ENCODE measurements at places on chromosomes 2 and 18.

DNA sequence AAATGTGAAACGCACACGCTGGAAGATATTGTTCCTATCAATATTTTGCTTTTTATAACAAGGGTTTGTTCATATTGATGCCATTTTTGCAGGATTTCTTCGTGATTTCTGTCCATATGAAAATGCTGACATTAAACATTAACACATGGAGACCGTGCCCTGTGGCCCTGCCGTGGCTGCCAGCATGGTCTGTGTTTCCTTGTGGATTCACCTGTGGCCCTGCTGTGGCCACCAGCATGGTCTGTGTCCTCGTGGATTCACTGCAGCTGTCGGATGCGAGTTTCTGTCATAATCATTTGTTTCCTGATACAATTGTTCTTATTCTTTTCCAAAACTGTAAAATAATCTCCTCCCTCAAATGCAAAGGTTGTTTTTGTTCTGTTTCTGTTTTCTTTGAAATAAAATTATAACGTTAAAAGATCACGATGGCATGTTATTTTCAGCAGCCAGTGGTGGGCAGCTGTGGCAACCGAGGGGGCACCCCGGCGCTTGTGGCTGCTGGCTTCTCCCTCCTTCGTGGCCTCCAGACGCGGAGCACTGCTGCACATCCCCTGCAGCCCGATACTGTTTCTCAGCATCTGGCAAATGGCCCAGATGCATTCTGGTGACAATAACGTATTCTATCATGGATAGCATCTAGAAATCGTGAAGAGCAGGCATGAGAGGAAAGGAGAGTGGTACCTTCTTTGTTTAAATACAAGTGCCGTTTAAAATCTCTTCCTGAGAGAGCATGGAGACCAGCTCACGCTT is 143.5 kb downstream of the PTGR3 start:
- no peak for DNase-seq

DNA sequence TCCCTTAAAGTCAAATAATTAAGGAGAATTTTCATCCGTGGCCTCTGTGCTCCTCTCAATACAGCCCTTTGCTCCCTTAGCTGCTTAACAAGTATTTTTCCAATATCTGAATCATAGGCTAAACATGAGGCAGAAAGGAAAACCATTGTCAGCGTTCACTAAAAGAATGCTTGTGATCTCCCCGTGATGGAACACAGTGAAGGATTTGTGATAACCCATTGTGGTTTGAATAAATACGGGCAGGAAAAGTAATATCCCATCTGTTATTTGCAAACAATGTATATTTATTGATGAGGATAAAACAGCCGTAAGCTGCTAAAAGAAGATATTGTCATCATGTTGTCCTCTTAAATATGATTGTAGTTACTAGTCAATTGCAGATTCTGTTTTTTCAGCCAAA is 258.1 kb downstream of the NAPG start:
- no peak for DNase-seq

DNA sequence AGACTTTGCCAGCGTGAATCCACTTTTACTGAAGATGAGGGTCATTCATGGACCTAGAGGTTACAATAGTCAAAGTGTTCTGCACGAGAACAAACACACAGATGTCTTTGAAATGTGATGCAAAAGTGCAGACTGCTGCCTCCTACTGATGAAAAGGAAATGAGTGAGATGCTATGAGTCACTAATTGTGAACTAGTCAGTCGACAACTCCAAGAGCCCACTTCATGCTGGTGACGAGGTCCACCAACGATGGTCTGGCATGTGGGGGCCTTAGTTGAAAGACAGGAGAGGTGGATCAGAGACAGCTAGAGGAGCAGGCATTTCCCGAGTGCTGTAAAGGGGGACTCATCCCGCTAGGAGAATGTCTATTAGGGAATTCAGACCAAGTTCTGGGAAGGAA is 17.1 kb upstream of the ZNF236 start:
- DNase-seq, result peak; percentile 43

GRCh38 chr2:218964041-218964771 is 4.7 kb downstream of the CDK5R2 start:
- DNase-seq, result peak; percentile 95

DNA sequence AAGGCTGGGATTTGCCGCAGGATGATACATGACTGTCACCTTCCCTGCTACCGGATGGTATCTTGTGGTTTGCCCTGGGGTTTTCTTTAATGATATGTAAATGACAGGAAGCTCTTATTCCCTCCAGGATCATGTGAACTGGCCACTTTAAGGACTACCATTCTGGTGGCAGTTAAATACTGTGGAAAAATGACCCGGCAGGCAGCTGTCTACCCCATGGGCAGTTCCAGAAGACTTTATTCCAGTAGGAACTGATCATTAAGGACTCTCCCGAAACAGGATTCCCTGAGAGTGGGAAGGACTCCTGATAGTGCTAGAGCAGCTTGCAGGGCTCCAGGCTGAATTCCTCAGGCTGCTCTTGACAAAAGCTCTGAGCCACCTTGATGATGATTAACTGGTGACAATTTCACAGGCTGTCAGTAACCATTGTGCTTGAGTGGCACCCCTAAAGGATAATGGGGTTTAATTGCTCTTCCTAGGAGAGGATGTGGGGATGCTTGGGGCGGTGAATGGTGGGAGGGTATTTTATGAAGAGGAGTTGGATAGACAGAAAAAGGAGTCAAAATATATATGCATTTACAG is 212.0 kb downstream of the CPS1 start:
- DNase-seq, result no peak

GRCh38 chr2:238582159-238582558 is 155.4 kb downstream of the ASB1 start:
- no peak for DNase-seq

DNA sequence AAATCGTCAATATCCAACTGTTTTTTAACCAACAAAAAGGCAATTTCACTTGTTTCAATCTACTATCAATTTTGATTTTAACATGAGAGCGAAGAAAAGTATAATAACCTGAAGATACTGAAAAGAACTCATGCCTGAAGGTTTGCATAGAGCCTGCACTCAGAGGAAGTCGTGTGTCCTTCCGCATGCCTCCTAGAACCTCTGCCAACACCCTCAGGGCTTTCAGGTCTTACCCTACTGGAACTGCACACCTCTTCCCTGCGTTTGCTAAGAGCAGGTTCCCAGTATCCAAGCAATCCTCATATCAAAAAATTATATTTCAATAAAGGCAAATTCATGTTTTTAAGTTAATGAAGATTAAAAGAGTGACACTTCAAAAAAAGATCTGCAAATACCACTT is 74.7 kb downstream of the PIAS2 start:
- DNase-seq, result no peak

DNA sequence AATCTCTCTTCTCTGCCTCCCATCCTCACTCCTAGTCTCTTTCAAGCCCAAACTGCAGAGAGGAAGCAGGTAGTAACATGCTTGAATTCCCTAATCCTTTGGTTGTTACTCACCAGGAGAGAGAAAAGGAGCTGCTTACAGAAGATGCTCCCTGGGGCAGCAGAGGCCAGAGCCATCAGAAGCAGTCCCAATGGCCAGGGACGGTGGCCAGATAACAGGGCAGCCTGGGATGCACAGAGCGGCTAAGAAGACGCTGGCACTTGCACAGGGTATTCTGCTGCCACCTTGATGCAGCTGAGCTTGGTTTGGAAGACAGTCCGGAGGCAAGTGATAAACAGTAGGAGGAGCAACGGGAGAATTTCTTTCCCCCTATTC is 250 bp downstream of the DSC1 start:
- DNase-seq, result no peak

- no peak for DNase-seq
Observed at GRCh38 chr2:173819852-173820251, 145.3 kb downstream of the SP3 start.

- no peak for DNase-seq
Observed at GRCh38 chr2:2229626-2230432, 101.2 kb downstream of the MYT1L start.

DNA sequence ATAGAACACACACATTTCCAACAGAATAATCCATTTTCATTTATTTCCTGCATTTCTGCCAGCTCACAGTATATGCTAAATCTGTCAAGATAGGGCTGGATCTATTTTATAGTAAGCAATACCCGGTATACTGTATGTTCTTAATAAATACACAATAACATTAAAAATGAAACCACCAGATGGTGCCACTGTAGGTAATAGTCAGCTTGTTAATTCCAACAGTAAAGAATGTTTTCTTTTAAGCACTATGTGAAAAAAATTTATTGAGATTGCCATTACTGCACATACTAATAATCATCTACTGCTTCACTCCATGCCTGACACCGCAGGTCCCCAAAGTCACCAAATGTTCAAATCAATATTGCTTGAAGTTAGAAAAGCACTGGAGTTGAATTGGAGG is 131.5 kb upstream of the PGAP1 start:
- DNase-seq, result no peak

- DNase-seq, result no peak
Observed at GRCh38 chr2:48855142-48855541, 99.6 kb upstream of the LHCGR start.

DNA sequence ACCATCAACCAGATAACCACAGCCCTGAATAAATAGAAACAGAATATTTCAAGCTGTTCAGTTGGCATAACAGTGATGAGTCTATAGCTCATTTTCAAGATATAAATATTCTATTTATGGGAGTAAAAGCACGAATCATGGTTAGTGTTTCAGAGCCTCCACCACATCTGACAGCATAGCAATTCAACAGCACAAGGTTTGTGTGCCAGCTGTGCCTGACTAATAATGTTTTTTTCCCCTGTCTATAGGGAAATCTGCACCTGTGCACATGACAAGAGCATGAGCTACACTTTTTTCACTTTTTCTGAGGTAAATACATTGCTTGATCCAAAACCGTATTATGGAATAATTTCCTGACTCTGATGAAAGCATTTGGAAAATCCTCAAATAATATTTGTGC is 251.3 kb downstream of the RPIA start:
- no peak for DNase-seq

GRCh38 chr18:63758615-63759240 is 16.5 kb upstream of the SERPINB7 start:
- peak; percentile 60 for DNase-seq

DNA sequence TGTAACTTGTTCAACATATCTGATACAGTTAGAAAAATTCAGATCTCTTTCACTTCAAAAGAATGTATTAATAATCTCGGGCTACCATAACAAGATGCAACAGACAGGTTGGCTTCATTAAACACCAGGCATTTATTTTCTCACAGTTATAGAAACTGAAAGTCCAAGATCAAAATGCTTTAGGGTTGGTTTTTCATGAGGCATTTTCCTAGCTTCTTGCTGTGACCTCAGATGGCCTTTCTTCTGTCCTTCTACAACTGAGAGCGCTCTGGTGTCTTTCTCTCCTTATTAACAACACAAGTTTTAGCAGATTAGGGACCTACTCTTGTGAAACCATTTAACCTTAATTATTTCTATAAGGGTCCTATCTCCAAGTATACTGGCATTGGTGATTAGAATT is 452.5 kb downstream of the ZNF804A start:
- no peak for DNase-seq

DNA sequence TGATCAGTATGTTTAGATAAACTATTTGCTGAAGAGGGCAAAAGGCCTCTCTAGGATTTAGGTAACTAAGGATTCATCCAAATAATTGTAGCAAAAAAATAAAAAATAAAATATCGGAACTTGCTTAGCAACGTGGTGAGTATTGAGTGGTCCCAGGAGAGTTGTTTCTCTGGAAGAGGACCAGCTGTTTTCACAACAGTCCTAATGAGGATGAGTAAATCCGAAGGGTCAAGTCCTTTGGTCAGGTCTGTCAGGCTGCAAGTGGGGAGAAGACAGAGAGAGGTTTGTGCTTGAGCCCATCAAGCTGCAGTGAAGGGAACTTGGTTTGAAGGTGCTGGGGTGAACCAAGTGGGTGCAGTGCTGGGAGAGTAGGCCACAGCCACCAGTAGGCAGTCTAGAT is 539.2 kb downstream of the SLC4A3 start:
- DNase-seq, result no peak

- DNase-seq, result no peak
Observed at GRCh38 chr2:44789446-44789845, 152.1 kb upstream of the SIX3 start.

DNA sequence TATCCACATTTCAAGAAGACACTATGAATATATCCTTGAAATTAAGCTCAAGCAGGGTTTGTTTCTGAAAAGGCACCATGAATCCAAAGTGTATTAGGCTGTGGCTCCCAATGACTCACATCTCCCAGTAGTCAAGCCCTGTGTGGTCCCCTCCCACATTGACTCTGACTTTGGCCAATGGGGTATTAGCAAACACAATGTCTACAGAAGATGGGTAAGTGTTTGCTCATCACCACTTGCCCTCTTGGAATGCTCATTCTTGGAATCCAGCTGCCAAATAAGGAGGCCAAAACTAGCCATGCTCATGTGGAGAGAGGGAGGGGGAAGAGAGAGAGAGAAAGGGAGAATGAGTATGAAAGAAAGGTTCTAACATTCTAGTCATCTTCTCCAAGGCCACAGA is 490.0 kb downstream of the TXNL1 start:
- peak; percentile 18 for DNase-seq

DNA sequence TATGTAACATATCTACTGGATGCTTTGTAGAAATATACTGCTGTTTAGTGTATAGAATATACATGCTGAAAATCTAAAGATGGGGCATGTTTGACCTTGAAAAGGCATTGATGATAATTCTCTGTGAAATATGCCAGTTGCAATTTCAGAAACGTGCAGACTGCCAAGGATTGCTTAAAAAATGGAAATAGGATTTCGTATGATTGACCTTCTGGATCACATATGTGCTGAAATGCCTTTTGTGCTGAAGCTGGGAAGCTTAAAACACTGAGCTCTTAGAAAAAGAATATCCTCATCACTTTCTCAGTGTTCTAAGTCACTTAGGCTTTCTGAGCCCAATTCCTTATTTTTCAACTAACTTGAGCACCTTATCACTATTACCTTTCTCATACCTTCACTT is 14.3 kb downstream of the NYAP2 start:
- DNase-seq, result no peak

DNA sequence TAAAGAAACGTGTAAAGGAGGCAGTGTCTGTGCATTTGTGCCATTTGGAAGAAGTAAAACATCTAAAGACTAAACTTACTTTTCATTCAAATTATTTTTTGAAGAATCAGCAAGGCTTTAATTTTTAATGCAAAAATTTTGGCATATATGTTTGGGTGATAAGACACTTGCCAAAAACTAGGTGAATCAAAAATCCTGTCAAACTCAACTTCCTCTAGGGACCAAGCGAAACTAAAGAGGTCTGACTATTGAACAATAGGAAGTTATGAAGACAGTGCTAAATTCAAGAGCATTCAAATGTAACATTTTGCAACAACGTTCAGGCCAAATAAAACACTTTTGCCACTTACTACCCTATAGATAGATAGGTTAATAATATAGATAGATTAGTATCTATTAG is 306.1 kb downstream of the NOL4 start:
- no peak for DNase-seq
